ENCODE measurements at places on chromosomes 5 and 9.

- DNase-seq: no peak
Observed at GRCh38 chr5:107724642-107725041, 53.9 kb upstream of the EFNA5 start.

GRCh38 chr9:91933556-91934352 lies 16.3 kb downstream of the ROR2 start:
- DNase-seq: no peak

GRCh38 chr9:125970340-125970739 lies 223.2 kb downstream of the PBX3 start:
- DNase-seq: no peak

DNA sequence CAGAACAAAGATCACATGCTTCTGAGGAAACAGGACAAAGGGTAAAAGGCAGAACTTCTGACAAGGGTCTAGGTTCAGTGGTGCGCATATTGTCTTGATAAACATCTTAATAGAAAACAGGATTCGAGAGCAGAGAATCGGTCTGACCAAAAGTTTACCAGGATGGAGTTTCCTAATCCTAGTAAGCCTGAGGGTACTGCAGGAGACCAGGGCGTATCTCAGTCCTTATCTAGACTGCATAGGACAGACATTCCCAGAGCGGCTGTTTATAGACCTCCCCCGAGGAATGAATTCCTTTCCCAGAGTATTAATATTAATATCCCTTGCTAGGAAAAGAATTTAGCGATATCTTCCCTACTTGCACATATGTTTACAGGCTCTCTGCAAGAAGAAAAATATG lies 32.4 kb upstream of the TNFSF8 start:
- DNase-seq: no peak

DNA sequence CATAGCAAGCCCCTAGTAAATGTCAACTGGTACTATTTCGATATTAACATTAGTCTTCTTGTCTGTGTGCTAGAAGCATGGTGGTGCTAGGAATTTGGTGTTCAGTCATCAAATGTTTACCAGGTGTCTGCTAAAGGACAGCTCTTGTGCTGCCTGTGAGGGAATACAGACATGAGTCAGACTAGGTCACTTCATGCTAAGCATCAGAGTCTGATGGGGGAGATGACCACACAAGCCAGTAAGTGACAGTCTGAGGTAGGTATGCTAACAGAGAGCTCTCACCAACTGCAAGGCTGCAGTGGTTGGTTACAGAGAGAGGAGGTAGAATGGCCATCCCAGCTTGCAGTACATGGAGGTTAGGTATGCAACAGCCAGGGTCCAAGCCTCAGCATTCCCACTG lies 320.9 kb downstream of the CDK5RAP2 start:
- DNase-seq: no peak

GRCh38 chr5:111308951-111309350 lies 84.8 kb downstream of the CAMK4 start:
- DNase-seq: no peak

DNA sequence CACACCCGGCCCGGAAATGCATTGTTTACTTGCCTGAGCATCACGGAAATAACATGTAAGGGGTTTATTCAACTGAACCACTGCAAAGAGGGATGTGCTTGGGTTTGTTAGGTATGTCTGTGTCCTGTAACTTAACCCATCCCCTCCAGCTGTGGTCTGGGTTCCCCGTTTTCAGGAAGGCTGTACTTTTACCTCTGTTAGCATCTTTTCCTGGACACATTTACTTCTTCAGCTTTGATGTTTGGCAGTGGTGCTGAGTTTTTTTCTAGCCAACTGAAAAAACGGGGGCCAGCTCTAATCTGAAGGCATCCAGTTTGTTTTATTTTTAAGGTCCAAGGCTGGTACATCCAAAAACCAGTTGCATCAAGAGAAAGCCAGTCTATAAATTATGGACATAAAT lies 561.8 kb downstream of the BNC2 start:
- no peak for DNase-seq

DNA sequence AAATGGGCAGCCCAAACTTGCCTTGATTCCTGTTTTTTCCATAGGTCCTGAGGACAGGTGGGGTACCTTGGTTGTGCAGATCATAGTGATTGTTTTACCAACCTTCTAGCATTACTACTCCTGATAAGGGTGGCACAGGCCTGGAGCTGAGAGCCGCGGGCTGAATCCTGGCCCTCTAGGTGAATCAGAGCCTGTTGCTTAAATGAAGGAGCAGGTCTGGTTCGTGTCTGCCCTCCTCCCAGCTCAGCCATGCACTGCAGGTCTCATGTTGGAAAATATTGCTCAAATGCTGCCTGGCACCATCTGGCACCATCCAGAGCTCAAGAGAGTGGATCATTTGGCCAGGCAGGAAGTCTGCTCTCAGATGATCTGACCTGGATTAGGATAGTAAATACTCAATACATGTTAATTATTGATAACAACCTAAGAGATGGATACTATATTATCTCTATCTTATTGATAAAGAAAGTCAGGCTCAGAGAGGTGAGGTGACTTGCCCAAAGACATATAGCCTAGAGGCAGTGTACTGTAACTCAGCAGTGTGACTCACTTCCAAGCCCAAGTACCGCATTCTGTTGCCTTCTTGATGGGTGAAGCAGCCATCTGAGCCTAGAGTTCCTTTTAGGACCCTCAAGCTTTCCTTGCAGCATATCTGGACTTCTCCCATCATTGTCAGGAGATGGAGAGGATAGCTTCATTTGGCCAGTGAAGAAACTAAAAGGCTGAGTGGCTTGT lies 104.3 kb upstream of the PITX1 start:
- no peak for DNase-seq

DNA sequence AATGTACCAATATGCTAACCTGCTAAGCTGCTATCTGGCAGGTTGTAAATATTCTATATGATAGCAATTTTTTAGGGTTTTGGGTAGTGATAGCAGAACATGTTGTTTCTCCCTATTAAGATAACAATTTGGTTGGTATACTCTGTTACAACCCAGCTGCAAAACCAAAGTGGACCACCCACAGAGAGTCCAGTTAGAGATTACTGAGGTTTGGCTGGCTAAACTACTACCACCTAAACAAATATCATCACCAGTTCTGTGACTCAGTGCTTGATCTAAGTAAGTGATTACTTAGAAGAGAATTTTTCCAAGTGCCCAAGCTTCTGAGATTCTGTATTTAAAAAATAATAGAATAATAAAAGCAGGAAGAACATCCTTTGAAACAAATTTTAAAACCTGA lies 72.3 kb downstream of the XRCC4 start:
- no peak for DNase-seq

GRCh38 chr9:3032898-3033297 lies 189.0 kb upstream of the PUM3 start:
- DNase-seq: no peak

- no peak for DNase-seq
Observed at GRCh38 chr9:91177081-91177480, 184.6 kb downstream of the AUH start.

DNA sequence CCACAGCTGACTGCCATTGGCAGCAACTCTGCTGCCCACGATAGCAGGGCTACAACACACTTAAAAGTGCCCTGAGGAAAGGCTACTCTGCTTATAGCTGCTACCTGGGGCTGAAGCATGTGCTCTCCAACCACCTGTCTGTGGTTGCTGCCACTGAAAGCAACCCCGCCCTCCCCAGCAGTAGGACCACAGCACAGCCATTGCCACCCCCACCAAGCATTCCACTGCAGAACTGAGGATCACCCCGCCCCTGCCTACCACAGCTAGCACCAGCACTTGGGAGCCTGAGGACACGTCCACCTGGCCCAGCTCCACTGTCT lies 85.8 kb downstream of the LPAR1 start:
- no peak for DNase-seq

GRCh38 chr5:176995122-176995490 lies 11.5 kb downstream of the UIMC1 start:
- no peak for DNase-seq

- DNase-seq: no peak
Observed at GRCh38 chr9:131447148-131447547, 53.3 kb downstream of the PRRC2B start.

GRCh38 chr9:111023128-111023527 lies 15.1 kb downstream of the LPAR1 start:
- no peak for DNase-seq

DNA sequence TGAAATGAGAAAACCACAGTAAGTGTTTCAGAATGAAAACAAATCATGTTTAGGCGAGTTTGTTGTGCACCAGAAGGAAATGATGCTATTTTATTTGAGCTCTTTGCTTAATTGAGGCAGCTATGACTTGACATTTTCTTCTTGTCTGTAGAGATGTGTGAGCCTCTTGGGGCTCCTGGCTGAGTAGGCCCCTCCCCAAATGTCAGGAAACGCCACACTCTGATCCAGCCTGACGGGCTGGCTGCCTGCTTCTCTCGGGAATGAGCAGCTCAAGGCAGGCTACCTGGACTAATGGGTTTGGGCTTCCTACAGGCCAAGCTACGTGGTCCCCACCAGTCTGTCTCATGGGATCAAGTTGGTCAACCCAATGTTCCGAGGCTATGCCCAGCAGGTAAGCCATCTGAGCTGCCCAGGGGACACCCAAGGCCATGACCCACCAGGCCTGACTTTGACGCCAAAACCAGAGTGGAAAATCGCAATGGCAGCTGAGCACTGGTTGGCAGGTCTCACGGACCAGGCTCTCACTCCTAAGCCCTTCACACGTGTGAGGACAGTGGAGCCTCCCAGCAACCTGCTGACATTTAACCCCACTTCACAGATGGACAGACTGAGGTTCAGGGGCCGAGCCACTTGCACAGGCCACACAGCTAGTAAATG lies 29.9 kb downstream of the USP20 start:
- no peak for DNase-seq

DNA sequence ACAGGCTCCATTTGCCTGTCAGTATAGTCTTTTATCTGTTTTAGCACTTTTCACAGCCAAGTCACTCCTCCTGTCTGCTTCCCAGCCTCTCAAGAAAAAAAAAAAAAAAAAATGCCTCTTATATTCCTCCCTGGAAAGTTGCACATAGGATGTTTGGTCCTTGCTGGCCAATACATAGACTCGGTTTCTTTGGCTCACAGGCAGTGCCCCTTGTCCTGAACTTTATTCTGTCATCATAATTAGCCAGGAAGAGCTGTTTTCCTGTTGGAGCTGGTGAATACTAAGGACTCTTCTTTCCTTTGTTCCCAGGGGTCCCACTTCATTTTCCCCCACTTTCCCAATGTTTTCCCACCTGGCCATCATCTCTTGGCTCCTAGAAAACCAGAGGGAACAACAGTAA lies 191.2 kb downstream of the NR3C1 start:
- no peak for DNase-seq

DNA sequence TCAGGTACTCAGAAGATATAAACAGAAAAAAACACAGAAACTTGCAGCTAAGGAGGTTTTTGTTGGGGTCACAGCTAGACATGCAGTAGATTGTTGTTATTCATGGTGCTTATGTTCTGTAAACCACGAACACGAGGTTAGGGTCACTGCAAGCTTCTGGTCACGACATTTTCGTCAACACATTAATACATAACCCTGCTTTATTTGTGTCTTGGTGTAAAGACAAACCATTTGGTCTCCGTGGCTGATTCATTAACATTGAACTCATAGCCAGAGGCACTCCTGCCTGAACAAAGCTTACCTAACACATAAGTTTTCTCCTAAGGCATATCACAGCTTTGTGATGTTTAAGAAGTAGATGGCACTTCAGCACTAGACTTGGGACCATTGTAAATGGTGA lies 16.9 kb downstream of the TEK start:
- DNase-seq: no peak

DNA sequence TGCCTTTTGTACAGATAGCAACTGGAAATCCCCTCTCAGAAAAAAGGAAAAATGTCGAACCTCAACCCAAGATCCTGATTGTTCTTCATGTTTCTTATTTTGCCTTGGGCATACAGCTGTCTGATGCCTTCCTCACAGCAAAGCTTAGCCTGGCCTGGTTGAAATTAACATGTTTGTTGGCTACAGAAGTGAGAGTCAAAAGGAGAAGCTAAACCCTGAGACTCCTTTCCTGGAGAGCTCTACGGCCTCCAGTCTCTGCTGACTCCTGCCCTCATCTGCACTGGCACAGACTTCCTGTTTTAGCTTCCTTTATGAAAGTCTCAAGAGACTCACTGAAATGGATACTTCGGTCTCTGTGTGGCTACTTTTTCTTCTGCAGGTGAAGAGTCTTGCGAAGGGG lies 186.7 kb downstream of the PARP8 start:
- no peak for DNase-seq

- DNase-seq: no peak
Observed at GRCh38 chr5:95331358-95331757, 46.5 kb upstream of the MCTP1 start.

DNA sequence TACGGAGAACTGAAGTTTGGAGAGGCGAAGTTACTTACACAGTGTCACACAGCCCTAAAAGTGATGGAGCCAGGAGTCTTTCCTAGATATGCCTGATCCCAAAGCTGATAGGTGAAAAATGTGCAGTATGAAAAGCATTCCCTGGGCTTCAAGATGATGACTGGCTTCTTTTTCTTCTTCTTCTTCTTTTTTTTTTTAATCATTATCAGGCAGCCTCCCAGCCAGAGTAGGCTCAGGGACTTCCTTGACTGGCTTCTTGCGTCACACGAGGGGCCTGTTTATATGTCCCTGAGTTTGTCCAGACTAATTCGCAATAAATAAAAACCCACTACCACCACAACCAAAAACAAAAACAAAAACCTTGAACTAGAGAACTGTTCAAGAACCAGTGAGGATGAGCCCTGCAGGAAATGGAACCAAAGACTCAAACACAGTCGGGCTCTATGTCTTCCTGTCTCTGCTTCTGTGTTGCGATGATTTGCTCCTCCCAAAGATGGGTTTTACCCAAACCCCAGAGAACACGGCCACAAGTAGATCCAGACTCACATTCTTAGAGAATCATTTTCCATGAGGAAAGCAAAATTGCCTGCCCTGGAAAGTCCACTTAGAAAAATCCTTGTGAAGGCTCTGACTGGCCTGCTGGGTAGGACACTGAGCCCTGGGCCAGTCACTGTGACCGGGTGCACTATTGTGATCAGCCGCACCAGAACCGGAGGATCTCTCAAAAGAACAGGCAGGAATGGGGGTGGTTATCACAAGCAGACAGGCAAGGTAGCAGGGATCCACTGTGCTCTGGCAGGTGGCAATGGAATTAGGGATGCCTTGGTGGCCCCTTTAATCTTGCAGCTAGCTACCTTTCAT lies 38.0 kb upstream of the ADAM19 start:
- no peak for DNase-seq

- DNase-seq: no peak
Observed at GRCh38 chr9:4113711-4114110, 186.2 kb downstream of the GLIS3 start.

DNA sequence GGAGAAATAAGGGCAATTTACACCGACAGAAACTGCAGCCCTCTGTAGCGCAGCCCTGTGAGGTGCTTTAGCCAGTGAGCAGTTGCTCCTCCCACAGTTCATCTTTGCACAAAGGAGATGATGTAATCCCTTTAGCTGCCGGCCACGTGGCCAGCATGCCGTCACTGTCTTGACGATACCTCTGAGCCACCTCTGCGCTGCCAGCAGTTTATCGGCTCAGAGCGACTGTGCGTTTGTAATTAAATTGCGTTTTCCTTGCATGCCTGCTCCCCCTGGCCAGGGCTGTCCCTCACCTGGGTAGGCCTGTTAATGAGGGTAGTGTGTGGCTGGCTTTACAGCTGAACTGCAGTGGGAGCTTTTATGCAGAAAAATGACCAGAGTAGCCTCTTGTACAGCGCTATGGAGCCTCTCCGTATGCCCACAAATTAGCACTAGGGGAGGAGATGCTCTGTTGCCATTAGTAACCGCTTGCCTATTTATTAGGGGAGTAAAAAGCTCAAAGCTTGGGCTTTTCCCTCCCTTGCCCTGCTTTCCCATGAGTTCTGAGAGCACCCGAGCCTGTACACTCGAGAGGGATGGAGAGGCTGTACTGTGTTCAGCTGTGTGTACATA lies 107.0 kb downstream of the TRIO start:
- DNase-seq: no peak

GRCh38 chr9:137390553-137391410 lies 32.2 kb downstream of the EXD3 start:
- no peak for DNase-seq

Measured in activated gamma-delta T cell treated with anti-CD3 and anti-CD28 coated beads, Interleukin-2, amount 50 U/mL, for 16 hours (primary cell).